ENCODE measurements at places on chromosomes 2 and 18. TPM values are rescaled to one million over a fixed set of nuclear protein-coding genes. Genes with fewer than 3 reads are reported as not detected.

- no peak for DNase-seq
- H3K36me3 ChIP-seq = no peaks in the 10 kb centered on the region
- H3K27ac ChIP-seq = no peak overlapping the region
- H3K4me1 ChIP-seq = no peaks in the 10 kb centered on the region
- no peaks in the 10 kb centered on the region for H3K27me3 ChIP-seq
These were observed 66.4 kb upstream of the MSH2 start for GRCh38 chr2:47336259-47337238.

LAMA1 gene
- total RNA-seq = 0.42 TPM

- H3K4me3 ChIP-seq = no peak overlapping the region
- H3K4me1 ChIP-seq = peaks cover 17% of the 10 kb centered on the region
- H3K27ac ChIP-seq = no peak overlapping the region
- H3K27me3 ChIP-seq = no peaks in the 10 kb centered on the region
- peaks cover 8% of the 10 kb centered on the region for H3K36me3 ChIP-seq
These were observed 90.4 kb downstream of the PTRHD1 start for GRCh38 chr2:24702800-24703199.

DNA sequence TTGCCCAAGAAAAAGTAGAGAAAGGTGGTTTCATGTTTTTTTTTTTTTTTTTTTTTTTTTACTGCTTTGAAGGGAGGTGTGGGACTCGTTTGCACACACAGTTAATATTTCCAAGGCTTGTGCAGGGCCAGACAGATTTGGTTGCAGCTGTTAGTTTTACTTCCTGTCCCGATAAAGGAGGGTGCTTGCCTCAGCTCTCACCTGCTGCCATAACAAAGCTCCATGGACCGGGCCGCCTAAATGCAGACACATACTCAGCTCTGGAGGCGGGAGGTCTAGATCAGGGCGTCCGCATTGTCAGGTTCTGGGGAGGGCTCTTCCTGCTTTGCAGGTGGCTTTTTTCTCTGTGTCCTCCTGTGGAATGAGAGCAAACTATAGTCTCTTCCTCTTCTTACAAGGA lies 69.9 kb downstream of the ODC1 start:
- H3K27me3 ChIP-seq = no peaks in the 10 kb centered on the region
- H3K4me3 ChIP-seq = no peak overlapping the region
- no peaks in the 10 kb centered on the region for H3K36me3 ChIP-seq
- H3K4me1 ChIP-seq = peaks cover 40% of the 10 kb centered on the region
- no peak for DNase-seq

- no peaks in the 10 kb centered on the region for H3K27me3 ChIP-seq
- DNase-seq = no peak
- peaks cover 28% of the 10 kb centered on the region for H3K4me1 ChIP-seq
- no peak overlapping the region for H3K27ac ChIP-seq
These were observed 258.3 kb downstream of the SETBP1 start for GRCh38 chr18:44938720-44939665.

GRCh38 chr2:234839285-234839684 lies 112.5 kb upstream of the SH3BP4 start:
- H3K27me3 ChIP-seq = no peaks in the 10 kb centered on the region
- H3K27ac ChIP-seq = no peak overlapping the region
- no peaks in the 10 kb centered on the region for H3K36me3 ChIP-seq
- H3K4me3 ChIP-seq = no peak overlapping the region
- H3K4me1 ChIP-seq = peaks cover 16% of the 10 kb centered on the region

GRCh38 chr18:63120620-63121019 lies 198.9 kb downstream of the BCL2 start:
- H3K27ac ChIP-seq = no peak overlapping the region
- no peak for DNase-seq
- H3K4me1 ChIP-seq = no peaks in the 10 kb centered on the region
- no peak overlapping the region for H3K4me3 ChIP-seq
- H3K36me3 ChIP-seq = no peaks in the 10 kb centered on the region

MAP2 gene
- total RNA-seq = 57.1 TPM

MC5R gene
- total RNA-seq = not detected

DNA sequence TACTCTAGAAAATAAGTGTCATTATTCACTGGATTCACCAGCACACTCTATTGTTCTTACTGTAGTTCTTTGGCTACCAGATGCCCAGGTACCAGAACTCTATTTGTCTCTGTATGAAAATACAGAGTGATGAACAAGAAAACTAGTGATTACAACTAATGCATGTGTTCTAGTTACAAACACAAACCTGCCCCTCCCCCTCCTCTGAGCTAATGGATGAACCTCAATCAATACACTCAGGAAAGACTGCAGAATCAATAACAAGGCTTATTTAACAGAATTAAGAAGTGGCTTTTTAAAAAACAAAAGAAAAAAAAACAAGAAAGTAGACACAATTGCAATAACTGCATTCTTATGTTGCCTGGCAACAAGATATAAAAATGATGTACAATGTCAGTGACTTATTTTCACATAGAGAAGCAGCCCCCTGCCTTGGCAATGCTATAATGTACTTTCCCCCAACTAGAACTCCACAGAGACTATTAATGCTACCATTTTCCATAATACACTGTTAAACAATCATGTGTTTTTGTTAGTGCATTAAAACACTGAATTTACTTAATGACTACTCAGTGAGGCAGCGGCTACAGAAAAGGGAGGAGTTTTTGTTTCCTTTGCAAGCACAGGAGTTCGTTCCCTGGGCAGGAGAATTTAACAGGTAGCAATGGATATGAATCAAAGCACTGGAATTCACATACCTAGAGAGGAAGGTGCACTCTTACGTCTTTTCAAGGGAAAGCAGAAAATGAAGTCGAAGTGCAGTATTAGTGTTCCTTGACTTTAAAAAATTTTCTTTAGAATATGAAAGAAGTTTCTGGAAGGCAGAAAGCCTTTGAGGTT lies 318.8 kb upstream of the REV1 start:
- DNase-seq = no peak
- no peaks in the 10 kb centered on the region for H3K4me1 ChIP-seq
- no peaks in the 10 kb centered on the region for H3K36me3 ChIP-seq
- H3K27ac ChIP-seq = no peak overlapping the region

CXCR2 gene
- total RNA-seq = 0.11 TPM

GRCh38 chr2:66889632-66889882 lies 454.6 kb downstream of the MEIS1 start:
- H3K36me3 ChIP-seq = no peaks in the 10 kb centered on the region
- no peak overlapping the region for H3K4me3 ChIP-seq
- H3K4me1 ChIP-seq = no peaks in the 10 kb centered on the region
- H3K27ac ChIP-seq = peak overlapping the region; percentile 32

DNA sequence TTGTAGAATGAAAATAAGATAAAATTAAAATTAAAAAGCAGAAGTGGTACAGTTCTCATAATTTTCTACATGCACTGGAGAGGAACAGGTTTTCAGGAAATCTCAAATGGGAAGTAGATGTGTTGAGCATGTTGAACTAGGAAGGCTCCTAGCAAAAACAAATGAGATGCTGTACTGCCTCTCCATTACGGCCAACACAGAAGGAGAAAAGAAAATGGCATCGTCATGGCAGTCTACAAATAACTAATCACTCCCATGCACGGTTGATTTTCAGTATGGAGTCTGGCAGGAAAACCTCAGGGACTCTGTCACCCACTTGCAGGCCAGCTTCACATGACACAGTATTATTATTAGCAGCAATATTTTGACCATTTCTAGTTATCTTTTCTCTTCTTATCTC lies 278.7 kb downstream of the NRXN1 start:
- no peak overlapping the region for H3K27ac ChIP-seq
- H3K36me3 ChIP-seq = no peaks in the 10 kb centered on the region
- H3K4me3 ChIP-seq = no peak overlapping the region
- DNase-seq = no peak

GRCh38 chr2:229254206-229254605 lies 16.9 kb downstream of the PID1 start:
- peaks cover 9% of the 10 kb centered on the region for H3K4me1 ChIP-seq
- no peak overlapping the region for H3K27ac ChIP-seq
- no peaks in the 10 kb centered on the region for H3K27me3 ChIP-seq
- no peaks in the 10 kb centered on the region for H3K36me3 ChIP-seq
- H3K4me3 ChIP-seq = no peak overlapping the region

DNA sequence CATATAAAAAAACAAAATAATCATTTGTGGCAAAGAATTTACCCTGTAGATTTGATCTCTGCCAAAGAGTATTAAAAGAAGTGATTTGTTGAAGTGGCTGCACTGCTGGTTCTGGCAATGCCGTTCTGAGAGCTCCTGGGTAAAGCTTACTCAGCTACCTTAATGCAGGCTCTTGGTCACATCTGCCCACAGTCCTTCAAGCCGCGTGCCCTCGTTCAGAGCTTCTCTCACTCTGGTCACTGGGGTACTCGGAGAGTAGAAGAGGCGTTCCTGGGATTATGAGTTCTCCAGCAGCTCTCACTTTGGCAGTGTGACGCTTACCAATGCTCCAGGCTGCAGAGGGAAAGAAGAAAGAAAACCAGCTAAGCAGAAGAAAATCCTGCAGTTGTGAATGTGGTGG lies 57.9 kb downstream of the ACVR1 start:
- no peak overlapping the region for H3K27ac ChIP-seq
- no peak for DNase-seq
- H3K4me1 ChIP-seq = peaks cover 16% of the 10 kb centered on the region
- H3K4me3 ChIP-seq = no peak overlapping the region

- DNase-seq = no peak
- H3K27me3 ChIP-seq = no peaks in the 10 kb centered on the region
- no peak overlapping the region for H3K4me3 ChIP-seq
- no peak overlapping the region for H3K27ac ChIP-seq
- no peaks in the 10 kb centered on the region for H3K36me3 ChIP-seq
- peaks cover 9% of the 10 kb centered on the region for H3K4me1 ChIP-seq
These were observed 121.5 kb upstream of the LTBP1 start for GRCh38 chr2:32825291-32825712.

DNA sequence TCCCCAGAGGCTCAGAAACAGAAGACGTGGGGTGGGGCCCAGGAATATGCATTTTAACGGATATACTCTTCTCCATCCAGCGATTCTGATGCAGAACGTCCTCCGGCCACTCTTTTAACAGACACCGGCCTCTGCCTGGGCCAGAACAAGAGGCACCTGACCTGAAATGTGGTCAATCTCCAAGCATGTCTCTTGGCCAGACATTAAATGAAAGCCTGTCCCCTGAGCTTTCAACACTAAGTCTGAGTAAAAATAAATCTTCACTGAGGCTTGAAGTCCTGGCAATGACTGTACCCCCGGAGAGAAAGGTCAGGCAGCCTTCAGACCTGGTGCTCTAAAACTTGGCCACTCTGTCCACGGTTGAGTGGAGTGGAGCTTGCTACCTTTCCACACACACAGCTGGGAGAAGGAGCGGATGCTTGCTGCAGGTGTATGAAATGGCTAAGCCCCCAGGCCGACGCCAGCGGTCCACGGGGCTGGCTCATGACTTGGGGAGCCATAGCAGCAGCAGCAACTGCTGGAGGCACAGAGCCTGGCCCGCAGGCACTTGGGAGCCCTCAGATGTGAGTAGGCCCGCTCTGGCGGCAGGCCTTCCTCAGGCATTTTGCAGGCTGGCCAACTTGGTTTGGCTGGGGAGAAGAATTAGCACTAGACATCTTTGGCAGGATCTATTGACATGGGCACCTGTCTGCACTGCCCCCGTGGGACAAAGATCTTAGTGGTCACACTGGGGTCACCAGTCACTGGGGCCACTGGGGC lies 79.7 kb downstream of the TMEM17 start:
- no peaks in the 10 kb centered on the region for H3K36me3 ChIP-seq
- DNase-seq = peak; percentile 91
- H3K27ac ChIP-seq = no peak overlapping the region
- no peaks in the 10 kb centered on the region for H3K4me1 ChIP-seq
- H3K4me3 ChIP-seq = no peak overlapping the region

DNA sequence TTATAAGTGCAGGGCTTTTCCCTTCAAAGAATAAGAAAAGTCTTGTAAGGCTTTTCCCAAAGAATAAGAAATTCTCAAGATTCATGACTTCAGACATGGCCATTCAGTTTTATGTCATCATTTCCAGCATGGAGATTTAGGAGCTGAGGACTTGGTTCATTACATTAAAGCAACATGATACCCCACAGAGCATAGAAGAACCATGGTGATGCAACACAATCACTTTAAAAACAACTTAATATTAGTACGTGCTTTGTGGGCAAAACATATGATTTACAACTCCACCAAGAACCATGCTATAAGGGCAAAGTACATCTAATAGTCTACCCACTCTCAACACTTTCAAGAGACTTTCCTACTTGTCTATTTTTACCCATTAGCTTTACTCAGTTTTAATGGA lies 214.4 kb downstream of the SRBD1 start:
- H3K36me3 ChIP-seq = peaks cover 10% of the 10 kb centered on the region
- no peak for DNase-seq
- no peak overlapping the region for H3K27ac ChIP-seq
- no peaks in the 10 kb centered on the region for H3K4me1 ChIP-seq

DNA sequence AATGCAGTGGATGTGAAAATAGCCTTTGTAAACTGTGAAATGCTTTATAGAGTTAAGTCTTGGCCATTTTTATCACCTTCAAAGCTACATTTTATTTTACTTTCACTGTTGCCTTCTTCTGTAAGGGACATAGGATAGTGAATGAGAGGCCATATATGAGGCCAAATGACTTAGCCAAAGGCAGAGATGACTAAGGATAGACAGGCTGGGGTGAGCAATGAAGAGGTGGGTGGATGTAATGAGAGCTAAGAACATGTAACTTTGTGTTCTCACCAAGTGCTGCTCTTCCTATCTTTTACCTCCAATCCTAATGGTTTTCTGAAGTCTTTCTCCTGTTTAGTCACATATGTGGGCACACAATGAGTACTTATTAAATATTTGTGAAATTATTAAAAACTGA lies 101.9 kb downstream of the MBD5 start:
- no peak overlapping the region for H3K4me3 ChIP-seq
- H3K4me1 ChIP-seq = no peaks in the 10 kb centered on the region
- no peak overlapping the region for H3K27ac ChIP-seq
- no peaks in the 10 kb centered on the region for H3K36me3 ChIP-seq
- no peak for DNase-seq

Measured in esophagus muscularis mucosa (tissue), 4 donors.